ENCODE measurements at places on chromosomes 3 and 15.
A peak's percentile ranks its signal among the peaks of the same experiment; 100 is the strongest.

GRCh38 chr3:112813723-112814171 is 32.9 kb downstream of the CD200R1L start:
- DNase-seq = no peak

DNA sequence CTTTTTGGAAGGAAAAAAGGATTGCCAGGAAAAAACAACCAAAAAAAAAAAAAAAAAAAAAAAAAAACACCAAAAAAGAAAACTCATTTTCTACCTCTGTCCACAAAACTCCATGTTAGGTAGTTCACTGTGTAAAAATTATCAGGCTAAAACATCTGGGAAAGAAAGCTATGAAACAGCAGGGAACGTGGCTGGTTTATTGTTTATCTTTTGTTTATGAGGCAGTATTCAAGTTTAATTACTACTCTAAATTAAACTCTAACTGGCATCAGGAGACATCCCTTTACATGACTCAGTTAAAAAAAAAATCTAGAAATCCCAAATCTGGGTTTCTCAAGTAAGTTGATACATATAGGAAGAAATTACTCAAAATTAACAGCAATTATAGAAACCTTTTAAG is 21.8 kb downstream of the MEIS2 start:
- DNase-seq = no peak

- peak; percentile 15 for DNase-seq
These were observed 20.5 kb downstream of the POLR2M start for GRCh38 chr15:57727031-57727430.

- DNase-seq = no peak
These were observed 56.0 kb upstream of the MITF start for GRCh38 chr3:69683082-69683806.

- DNase-seq = peak; percentile 43
These were observed 41.7 kb downstream of the OXSM start for GRCh38 chr3:25831578-25831977.

- DNase-seq = peak; percentile 45
These were observed 1.2 kb downstream of the USP19 start for GRCh38 chr3:49119439-49119838.

DNA sequence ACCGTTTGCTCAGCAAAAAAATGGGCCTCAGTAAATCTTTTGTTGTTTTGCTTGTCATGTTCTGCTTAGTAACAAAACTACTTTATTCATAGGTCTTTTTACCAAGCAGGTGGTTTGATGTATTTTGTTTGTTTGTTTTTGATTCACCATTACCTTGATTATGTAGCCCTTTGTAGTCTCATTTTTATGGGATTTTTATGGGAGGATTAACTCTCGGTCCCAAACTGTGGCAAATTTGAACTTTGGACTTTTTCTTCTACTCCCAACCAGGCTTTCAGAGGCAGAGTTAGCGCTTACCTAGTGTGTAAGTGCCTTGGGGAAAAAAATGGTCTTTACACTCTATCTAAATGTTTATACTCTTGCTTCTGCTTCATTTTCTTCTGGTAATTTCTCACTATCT is 276.7 kb upstream of the POU1F1 start:
- DNase-seq = no peak

DNA sequence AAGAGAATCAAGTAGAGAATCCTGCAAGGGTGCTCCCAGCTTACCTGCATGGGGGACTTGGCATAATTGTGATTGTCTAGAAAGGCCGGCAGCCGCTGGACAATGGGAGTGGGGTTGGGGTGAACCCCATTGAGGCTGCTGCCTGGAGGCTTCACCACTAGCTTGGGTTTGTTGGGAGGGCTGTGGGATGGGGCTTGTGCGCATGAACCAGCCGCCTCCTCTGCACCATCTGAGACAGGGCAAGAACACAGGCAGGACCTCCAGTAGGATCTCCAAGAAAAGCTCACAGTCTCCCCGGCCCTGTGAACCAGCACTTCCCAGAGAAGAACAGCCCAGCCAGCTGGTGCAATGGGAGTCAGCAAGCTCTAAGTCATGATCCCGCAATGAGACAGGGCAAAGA is 39.8 kb downstream of the SEMA3G start:
- no peak for DNase-seq

DNA sequence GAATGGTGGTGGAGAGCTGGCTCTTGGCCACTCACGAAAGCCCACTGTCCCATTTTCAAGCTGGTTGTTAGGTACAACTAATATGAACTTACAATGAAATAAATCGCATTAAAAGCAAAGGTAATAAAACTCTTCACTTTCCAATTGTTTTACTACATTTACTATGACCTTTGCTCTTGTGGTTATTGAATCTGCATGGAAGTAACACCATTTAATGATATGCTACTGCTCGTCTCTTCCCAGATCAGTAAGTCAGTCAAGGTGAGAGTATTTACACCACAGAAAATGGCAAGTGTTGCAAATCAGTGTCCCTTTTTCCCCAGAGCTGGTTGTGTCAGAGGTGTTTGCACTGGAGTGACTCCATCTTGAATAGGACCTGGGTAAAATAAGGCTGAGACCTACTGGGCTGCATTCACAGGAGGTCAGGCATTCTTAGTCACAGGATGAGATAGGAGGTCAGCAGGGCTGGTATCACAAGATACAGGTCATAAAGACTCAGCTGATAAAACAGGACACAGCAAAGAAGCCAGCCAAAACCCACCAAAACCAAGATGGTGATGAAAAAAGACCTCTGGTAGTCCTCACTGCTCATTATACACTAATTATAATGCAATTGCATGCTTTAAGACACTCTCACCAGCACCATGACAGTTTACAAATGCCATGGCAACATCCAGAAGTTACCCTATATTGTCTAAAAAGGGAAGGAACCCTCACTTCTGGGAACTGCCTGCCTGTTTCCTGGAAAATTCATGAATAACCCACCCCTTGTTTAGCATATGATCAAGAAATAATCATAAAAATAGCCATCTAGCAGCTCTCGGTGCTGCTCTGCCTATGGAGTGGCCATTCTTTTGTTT is 57.6 kb downstream of the FRMD4B start:
- no peak for DNase-seq

DNA sequence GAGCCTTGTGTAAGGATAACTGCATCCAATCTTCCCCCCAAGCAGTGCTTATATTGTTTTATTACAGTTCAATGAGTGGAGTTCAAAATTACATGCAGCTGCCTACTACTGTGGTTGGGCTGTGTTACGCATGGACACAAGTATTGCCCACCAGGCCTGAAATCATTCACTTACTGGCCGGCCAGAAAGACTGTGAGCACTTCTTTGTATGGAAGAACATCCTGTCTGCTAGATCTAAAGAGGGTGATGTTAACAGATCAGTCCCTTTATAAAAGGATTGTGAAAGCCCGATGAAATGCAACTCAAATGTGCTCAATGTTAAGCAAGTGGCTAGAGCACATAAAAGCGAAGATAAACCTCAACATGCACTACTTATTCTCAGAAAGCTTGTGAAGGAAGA is 132.5 kb downstream of the FOXP1 start:
- DNase-seq = no peak

DNA sequence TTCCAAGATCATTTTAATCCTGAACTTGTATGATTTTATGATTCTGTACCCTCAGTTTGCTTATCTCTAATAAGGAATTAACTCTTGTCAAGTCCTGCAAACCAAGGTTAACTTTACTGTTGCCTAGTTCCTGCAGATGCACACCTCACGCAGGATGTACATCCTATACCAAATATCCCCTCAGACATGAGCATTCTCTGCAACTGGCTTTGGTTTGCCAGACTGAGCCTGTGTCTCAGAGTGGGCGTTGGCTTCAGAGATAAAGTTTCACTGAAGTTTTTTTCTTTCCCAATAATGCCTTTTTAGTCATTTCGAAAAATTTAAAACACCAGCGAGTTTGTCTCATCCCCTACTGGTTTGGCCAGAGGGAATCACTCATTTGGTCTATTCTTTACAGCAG is 173.9 kb downstream of the NR2F2 start:
- DNase-seq = no peak

DNA sequence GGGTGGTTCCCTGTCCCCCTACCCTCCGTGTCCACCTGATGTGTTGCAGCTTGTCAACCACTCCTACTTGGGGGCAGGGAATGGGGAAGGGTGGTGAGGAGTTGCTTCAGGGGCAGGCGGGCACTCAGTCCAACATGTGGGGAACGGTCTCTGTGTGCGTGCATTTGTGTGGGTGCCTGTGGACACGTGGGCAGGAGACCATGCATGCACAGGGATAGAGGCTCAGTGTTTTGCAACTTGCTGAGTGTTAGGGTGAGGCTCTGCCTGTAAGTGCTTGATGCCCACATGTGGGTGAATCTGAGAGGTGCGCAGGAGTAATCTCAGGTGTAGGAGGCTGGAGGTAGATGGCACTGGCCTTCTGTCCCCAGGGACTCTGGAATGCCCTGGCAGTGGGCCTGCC is 24.4 kb upstream of the TMEM115 start:
- DNase-seq = no peak

DNA sequence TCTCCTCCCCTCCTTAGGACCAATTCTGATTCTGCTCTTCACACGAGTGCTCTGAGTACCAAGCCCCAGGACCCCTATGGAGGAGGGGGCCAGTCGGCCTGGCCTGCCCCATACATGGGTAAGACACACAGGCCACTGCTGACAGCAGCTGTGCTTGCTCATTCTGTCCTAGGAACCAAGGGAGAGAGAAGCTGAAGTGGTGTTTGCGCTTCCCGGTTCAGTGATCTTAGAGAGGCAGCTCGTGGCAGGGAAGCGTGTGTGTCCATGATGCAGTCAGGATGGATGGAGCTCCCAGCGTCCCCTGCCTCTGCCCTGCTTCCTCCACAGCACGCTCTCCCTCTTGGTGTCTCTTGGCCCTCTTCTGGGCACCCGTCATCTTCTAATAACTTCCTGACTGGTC is 77.6 kb downstream of the CRTC3 start:
- no peak for DNase-seq

- no peak for DNase-seq
These were observed 24.6 kb upstream of the GRIP2 start for GRCh38 chr3:14564741-14565140.

DNA sequence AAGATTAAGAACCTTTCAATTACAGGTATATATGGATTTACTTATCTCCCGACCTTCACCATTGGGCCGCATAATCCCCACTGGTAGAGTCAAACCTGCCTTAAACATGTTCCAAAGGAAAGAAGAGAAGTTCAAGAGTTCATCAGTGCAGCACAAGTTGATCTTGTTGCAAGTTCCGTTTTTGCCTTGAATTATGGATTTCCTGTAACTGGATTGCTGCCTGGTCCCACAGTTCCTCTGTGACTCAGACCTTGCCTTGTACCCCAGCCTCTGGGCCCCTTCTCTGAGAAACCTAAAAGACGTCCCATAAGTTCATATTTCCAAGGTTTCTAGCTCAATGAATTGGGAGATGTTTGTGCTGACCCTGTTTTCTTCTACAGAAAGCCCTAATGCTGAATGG is 112.5 kb upstream of the THBS1 start:
- no peak for DNase-seq

- no peak for DNase-seq
These were observed 10.5 kb downstream of the LTF start for GRCh38 chr3:46454209-46454595.

DNA sequence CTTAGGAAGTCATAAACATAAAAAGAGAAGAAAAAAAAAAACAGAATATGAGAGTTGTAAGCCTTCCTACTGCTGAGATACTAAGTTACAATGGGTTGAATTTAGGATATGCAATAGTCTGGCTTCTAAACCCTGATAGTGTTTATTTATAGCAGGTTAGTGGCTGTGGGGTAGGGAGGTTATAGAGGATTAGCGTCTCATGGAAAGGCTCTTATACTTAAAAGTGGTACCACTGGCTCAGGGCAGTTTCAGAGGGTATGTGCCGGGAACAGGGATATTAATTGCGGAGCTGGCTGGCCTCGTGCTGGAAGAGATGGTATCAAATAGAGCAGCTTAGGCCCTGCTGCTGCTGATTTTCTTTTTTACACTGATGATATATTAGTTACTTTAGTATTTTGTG is 60.8 kb downstream of the PFN2 start:
- no peak for DNase-seq

DNA sequence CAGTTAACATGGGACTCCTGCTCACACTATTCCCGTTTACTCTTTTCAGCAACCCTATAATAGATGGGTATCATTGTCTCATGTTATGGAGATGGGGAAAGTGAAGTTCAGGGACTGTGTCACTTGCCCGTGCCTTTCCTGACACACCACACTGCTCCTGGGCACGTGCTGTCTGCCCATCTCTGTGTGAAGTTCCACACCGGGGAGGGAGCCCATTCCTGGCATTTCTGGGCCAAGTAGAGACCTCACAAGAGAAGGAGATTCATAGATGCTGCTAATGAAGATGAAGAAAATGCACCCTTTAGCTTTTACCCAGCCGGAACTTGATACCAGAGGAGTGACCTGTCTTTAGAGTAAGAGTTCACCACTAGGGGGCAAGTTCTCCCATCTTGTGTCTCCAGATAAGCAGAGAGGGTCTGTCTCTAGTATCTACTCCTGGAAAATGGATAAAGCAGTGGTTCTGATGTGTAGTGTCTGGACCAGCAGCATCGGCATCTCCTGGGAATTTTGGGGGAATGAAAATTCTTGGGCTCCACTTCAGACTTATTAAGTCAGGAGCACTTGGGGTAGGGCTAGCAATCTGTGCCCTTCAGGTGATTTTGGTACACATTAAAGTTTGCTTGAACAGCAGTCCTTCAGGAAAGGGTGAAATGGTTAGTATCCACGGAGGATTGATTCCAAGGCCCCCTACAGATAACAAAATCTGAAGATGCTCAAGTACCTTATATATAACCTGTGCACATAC is 2.0 kb upstream of the TOPBP1 start:
- DNase-seq = peak; percentile 81

DNA sequence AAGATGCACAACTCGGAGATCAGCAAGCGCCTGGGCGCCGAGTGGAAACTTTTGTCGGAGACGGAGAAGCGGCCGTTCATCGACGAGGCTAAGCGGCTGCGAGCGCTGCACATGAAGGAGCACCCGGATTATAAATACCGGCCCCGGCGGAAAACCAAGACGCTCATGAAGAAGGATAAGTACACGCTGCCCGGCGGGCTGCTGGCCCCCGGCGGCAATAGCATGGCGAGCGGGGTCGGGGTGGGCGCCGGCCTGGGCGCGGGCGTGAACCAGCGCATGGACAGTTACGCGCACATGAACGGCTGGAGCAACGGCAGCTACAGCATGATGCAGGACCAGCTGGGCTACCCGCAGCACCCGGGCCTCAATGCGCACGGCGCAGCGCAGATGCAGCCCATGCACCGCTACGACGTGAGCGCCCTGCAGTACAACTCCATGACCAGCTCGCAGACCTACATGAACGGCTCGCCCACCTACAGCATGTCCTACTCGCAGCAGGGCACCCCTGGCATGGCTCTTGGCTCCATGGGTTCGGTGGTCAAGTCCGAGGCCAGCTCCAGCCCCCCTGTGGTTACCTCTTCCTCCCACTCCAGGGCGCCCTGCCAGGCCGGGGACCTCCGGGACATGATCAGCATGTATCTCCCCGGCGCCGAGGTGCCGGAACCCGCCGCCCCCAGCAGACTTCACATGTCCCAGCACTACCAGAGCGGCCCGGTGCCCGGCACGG is 991 bp downstream of the SOX2 start:
- DNase-seq = no peak

Data from ELR (cell line).